ENCODE measurements at places on chromosomes 7 and 10. TPM values are rescaled to one million over a fixed set of nuclear protein-coding genes. Genes with fewer than 3 reads are reported as not detected.

DNA sequence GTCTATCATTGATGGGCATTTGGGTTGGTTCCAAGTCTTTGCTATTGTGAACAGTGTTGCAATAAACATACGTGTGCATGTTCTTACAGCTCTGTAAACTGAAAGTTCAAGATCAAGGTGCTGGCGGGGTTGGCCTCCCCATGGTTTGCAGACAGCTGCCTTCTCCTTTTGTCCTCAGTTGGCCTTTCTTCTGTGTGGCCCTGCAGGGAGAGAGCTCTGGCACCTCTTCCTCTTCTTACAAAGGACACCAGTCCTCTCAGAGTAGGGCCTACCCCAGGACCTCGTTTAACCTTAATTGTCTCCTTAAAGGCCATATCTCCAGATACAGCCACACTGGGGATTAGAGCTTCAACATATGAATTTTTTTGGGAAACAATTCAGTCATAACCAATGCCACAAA, 462.7 kb downstream of the TCERG1L start:
- no peak for DNase-seq

- peak; percentile 55 for DNase-seq
These were observed 502.6 kb downstream of the NRG3 start for GRCh38 chr10:82377608-82378007.

DNA sequence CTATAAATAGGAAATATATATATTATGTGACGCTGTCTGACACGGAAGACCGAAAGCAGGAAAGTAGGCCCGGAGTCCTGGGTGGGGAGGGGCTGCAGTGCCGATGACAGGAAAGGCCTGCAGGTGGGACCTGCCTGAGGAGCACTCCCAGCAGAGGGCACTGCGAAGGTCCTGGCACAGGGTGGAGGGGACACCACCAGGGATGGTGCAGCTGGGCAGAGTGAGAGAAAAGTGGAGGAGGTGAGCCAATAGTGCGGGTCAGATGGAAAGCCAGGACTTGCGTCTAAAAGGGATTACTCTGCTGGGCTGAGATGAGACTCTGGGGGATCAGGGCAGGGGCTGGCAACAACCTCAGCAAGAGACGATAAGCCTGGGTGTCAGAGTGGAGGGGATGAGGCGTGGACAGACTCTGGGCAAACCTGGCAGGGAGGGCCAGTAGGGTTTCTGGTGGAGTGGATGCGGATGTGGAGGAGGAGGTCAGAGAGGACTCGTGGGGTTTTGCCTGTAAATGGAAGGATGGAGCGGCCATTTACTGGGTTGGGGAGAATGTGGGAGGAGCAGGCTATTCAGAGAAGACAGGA, 118.2 kb upstream of the ZNF746 start:
- DNase-seq: peak; percentile 34

DNA sequence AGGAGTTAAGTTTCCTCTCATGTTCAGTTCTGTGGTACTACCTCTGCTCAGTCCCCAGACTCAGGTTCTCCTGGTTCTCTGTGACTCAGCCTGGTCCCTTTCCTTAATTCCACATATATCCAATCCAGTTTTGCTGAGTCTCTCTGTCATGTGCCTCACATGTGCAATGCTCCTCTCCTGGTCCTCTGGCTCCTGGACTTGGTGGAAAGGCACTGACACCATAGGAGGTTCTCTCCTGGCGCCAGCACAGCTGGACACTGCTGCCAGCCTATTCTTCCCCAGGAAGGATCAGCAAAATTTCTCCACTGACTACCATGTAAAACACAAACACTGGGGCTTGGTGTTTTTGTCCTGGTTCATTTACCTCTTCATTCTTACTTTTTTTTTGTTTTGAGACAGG, 27.8 kb downstream of the GLUD1 start:
- DNase-seq: no peak

DNA sequence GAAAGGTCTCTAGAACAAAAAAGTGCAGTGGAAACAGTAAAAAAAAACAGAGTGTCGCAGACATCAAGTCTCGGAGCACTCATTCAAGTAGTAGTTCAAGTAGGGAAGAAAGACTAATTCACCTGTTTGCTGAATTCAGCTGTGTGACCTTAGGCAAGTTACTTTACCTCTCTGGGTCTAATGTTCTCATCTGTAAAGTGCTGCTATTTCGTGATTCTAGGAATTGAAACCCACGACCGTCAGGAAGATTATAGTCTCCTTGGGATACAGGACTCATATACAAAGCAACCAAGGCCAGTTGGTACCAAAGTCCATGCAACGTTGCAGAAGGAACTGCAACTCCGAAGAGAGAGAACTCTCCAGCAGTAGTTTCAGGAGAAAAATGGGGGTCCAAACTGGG, 26.1 kb downstream of the PRKCQ start:
- no peak for DNase-seq

- no peak for DNase-seq
These were observed 81.8 kb downstream of the MYL10 start for GRCh38 chr7:101547022-101547915.

- DNase-seq: no peak
These were observed 68.1 kb upstream of the AOAH start for GRCh38 chr7:36792421-36792820.

GRCh38 chr10:75475460-75476182, 44.2 kb downstream of the LRMDA start:
- DNase-seq: peak; percentile 21

- no peak for DNase-seq
These were observed 817.9 kb downstream of the DNAJB9 start for GRCh38 chr7:109387530-109387929.

GRCh38 chr10:63744060-63744941, 223.1 kb downstream of the REEP3 start:
- DNase-seq: no peak

DNA sequence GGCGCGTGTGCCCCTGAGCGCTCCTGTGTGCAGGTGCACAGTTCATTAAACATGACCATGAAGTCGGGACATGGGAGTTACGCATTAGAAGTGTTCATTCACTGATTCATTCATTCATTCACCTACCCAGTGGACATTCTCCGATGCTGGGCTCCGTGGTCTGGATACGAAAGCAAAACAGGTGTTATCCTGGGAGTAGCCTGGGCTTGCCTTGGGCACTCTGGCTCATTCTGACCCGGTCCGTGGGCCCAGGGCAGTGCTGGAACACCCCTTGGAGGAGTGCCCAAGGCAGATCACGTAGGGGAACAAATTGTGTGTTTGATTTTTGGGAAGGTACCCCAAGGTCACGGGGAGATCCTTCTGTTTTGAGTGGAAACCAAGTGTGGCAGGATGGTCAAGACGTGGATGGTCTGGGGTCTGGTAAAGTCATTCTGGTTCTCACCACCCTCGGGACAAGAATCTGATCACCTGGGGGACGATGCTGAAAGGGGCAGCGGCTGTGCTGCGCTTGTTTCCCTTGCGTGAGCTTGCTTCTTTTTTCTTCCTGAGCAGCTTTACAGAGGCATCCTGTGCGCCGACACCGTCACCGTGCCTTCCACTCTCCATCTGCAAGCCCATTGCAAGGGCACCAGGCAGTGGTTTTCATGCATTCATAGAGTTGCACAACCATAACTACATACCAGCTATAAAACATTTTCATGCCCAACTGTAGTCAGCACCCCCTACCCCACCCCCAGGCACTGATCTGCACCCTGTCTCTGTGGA, 10.1 kb downstream of the ELFN1 start:
- no peak for DNase-seq

- DNase-seq: no peak
These were observed 105.2 kb downstream of the THSD7A start for GRCh38 chr7:11726794-11727155.

GRCh38 chr7:28069388-28069787, 111.2 kb downstream of the JAZF1 start:
- DNase-seq: no peak

- no peak for DNase-seq
These were observed 23.8 kb upstream of the AHR start for GRCh38 chr7:17274551-17275245.

SPDYE6 gene
- total RNA-seq: not detected

UCN3 gene
- not detected for total RNA-seq

PTPRZ1 gene
- 230 TPM for total RNA-seq

TRUB1 gene
- total RNA-seq: 32.7 TPM
